Dermis blood vessel endothelial cell (primary cell): ENCODE measurements at places on chromosomes 11 and 22. TPM values are rescaled to one million over a fixed set of nuclear protein-coding genes. Genes with fewer than 3 reads are reported as not detected.

- no peak for DNase-seq
These were observed 51.0 kb downstream of the RPUSD4 start for GRCh38 chr11:126160345-126161022.

DNA sequence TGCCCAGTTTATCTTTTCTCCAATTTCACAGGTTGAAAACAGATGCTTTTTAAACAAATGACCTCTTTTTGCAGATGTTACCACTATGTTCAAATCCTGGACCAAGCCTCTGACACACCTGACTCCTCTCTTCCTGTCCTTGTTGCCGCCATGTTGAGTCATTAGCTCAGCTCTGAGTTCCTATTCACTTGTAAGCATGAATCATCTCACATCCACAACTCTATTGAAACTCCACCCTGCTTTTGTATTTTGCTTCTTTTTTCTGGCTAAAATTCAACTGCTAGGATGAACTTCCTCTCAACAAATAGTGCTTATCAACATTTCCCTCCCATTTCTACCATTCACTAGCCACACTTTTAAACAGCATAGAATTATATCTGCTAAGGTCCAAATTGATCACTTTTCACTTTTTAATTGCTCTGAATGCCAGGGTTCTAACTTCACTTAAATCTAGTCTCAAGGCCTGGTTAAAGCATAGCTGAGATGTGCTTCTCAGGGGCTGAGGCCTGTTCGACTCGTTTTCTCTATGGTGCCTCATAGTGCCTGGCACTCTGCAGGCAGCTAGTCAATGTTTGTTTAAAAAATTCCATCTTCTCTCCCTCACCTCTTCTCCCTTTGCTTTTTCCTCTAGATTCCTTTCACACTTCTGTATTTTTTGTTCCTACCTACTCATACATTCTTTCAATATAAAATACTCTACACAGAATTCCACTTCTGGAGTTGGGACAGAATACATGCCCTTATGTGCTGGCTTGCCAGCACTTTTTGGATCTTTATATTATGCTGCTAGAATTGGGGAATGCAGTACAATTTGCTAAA lies 3.9 kb downstream of the JOSD1 start:
- peak; percentile 92 for DNase-seq

DNA sequence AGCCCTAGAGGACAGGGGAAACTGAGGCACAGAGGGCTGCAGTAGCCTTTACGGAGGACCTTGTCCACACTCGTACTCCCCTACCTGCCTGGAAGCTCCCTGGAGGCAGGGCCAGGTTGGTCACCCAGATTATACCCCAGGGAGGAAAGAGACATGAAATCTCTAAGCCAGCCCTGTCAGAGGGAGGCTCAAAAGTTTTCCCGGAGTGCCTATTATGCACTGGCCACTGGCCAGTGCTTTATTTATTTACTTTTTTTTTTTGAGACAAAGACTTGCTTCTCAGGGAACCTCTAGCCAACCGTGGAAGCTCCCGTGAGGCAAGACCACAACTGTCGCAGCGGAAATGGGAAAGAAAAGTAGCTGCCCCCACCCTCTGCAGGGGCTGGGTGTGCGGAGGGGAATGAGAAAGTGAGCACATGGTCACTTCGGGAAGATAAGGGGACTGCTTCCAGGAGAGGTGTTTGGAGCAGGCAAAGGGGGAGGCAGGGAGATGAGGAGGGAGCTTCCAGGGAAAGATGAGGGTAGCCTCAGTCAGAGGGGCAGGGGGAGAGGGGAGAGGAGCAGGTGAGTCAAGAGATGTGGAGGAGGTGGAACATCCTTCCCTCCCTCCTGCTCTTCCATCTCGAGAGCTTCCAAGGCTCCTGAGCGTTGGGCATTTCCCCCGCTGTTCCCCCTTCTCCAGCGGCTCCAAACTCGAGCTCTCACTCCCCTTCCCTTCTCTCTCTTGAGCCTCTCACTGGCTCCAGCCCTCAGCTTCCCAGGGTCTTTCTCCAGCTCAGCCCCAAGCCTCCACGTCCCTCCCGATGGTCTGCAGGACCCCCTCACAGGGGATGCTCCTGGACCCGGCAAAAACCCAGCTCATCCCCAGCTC lies 4.3 kb downstream of the IL2RB start:
- DNase-seq, result no peak

DNA sequence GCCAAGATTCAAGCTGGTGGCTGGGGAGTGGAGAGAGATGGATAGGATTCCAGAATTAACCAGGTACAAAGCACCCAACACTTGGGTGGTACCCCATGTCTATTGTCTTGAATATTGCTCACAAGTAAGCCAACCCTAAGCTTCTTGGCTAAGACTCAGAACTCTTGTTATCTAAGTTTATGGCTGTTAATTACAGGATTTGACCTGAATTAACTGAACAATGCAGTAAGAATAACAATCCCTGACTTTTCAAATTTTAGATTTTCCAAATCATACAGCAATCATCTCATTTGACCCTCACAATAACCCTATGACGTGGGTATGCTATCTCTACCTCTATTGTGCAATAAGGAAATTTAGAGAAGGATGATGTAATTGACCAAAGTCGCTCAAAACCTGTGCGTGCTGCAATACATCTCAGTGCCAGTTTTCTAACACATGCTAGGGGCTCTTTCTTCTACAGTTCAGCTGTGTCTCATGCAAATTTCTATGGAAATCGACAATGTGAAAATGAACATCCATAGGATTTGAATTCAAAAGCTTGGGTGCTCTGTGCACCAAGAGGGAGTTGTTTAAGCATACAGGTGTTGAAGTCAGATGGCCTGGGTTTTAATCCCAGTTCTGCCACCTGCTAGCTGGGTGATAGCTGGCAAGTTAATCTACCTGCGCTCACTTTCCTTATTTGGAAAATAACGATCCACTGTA lies 40.1 kb upstream of the APLNR start:
- peak; percentile 71 for DNase-seq

DNA sequence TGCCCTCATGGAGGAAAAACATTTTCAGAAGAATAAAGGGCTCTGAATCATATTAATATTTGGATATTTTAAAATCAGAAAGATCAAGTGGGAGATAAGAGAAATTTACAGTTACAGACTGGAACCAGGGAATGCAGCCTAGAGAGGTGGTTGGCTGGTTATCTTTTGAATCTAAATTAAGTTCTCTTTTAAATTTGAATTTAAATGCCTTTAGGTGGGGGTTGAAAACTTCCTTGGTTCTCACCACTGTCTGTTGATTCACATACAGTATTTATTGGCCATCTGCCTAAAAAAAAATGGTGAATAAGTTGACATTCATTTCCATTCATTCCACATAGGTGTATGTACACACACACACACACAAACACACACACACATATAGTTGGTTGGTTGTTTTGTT lies 35.7 kb upstream of the PTPRJ start:
- DNase-seq, result no peak

GRCh38 chr11:65085446-65085845 lies 1.4 kb downstream of the ZFPL1 start:
- DNase-seq, result no peak

- no peak for DNase-seq
These were observed 708.0 kb upstream of the ARHGAP42 start for GRCh38 chr11:99979042-99979441.

DNA sequence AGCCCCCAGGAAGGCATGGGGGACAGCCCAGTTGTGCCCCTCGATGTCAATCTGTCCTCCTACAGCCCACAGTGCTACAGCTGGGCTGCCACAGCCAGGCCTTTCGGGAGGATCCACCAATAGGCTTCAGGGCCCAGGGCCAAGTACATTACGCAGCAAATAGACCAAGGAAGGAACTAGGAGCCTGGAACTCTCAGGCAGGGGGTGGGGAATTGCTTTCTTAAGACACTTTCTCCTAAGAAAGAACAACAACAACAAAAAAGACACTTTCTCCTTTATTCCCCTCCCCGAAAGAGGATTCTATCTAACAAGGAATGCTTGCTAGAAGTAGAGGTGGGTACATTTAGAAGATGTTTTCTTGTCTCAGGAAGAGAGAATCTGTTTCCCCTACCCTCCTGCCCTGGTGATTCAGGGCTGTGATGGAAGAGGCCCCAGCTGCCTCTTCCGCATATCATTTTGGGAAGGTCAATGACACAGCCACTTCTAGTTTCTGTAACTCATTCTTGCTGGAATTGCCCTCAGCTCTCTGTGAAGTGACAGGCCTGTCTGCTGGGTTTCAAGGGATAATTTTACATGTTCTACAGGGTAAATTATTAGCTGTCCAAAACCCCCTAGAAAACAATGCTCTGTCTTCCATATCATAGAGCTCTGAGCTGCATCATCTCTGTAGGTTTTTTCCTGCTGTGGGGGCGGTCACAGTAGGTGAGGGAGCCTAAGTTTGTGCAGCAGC lies 6.0 kb upstream of the MALAT1 start:
- peak; percentile 84 for DNase-seq

DNA sequence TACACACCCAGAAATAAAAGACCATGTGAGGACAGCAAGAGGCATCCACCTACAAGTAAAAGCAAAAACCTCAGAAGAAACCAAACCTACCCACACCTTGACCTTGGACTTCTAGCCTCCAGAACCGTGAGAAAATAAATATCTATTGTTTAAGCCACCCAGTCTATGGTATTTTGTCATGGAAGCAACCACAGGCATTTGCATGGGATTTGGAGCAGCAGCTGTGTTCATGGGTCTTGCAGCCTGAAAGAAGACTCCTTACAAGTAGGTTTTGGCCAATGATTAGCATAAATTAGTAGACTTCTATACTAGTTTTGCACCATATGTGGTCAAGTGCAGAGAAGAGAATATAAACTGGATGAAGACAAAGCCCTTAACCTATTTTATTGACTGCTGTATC lies 27.9 kb downstream of the FSHB start:
- DNase-seq, result no peak

PACSIN3 gene
- total RNA-seq, result 16.7 and 23.2 TPM in 2 replicates

MYOD1 gene
- total RNA-seq, result not detected in 2 replicates

SLC5A1 gene
- not detected in 2 replicates for total RNA-seq

SCGB1A1 gene
- total RNA-seq, result not detected in 2 replicates

MMP13 gene
- total RNA-seq, result not detected in 2 replicates

PYGM gene
- total RNA-seq, result 0.23 and 0.34 TPM in 2 replicates
